Hematopoietic multipotent progenitor cell treated with erythropoietin and hydrocortisone succinate and interleukin-3 and kit ligand, for 4 days (in vitro differentiated cells): ENCODE measurements at places on chromosomes 12 and 14.
A peak's percentile ranks its signal among the peaks of the same experiment; 100 is the strongest.

DNA sequence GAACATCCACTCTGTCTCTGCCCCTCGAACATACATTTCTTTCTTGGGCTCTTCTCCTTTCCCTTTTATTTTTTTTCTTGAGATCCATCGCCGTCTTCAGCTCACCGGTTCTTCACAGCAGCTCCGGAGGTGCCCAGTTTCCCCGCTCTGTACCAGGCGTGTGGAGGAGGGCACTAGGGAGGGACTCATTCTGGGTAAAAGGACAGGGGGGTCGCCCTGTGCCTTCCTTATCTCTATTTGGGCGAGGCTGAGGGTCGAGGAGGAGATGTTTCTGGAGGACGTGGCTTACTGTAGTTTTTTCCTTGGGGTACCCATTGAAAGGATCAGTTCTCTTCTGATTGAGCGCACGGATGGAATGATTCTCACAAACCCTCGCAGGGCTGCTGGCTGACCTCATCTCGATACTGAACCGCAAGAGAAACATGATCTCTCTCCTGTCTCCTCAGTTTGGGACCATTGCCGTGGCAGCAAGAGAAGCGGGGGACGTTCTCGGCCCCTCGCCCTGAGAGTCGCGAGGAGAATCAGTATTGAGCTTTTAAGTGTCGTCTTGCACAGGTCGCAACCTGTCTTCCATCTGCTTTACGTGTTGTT, 386 bp downstream of the LIN52 start:
- DNase-seq: peak; percentile 49

- no peak for DNase-seq
These were observed 27.1 kb upstream of the CLMN start for GRCh38 chr14:95346820-95347219.

DNA sequence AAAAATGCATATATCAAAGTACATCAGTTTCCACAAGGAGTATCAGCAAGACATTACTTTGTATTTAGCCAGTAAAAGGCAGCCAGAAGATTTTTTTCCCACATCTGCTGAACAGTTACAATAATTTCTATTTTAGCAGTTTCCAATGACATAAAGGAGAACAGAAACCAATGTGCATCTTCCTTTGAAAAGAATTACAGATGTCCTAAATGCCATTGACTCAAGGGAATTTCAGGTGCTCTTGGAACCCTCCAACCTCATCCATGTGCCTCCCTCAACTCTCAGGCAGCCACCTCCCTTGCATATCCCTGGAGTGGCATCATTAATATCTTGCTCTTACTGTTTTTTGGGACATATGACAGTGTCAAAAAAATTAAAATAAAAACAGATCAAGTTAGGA, 62.2 kb upstream of the ST8SIA1 start:
- DNase-seq: no peak

DNA sequence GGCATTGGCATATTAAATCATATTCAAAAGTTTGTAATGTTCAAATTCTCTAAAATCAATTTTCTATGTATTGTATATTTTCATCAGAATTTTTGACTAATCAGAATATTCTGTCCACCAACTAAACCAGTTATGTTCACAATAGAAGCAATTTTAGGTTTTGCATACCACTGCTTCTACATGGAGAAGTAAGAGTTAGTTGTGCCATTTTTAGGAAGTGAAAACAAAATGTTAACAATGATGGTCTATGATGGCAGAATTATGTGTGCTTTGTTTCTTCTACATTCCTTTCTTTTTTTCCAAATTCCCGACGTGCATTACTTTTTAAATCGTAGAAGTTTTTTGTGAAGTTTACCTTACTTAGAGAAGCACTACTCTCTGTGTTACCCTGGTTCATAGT, 29.5 kb downstream of the ABHD12B start:
- no peak for DNase-seq

DNA sequence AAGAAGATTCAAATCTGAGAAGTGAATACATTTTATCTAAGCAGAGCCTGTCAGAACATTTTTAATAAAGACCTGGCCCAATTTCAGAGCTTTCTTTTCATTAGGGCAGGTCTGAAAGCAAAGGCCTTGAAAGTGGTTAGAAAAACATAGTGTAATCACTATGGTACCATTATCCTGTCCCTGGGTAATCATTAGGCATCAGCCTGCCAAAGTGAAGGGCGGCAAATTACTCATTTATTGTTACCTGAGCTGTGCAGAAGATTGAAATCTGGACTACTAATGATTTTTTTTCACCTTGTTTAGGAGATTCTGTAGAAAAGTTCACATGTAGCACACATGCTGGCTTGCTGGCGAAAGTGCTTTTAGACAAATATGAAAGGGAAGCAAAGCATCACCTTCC, 92.6 kb upstream of the PRKD1 start:
- no peak for DNase-seq

GRCh38 chr12:114479831-114480230, 73.9 kb upstream of the TBX5 start:
- DNase-seq: peak; percentile 4

- DNase-seq: no peak
These were observed 207.4 kb downstream of the SYNE2 start for GRCh38 chr14:64060199-64060545.

GRCh38 chr12:80233926-80234325, 134.6 kb downstream of the OTOGL start:
- DNase-seq: no peak

- no peak for DNase-seq
These were observed 123.5 kb upstream of the TRHDE start for GRCh38 chr12:72148709-72149108.

DNA sequence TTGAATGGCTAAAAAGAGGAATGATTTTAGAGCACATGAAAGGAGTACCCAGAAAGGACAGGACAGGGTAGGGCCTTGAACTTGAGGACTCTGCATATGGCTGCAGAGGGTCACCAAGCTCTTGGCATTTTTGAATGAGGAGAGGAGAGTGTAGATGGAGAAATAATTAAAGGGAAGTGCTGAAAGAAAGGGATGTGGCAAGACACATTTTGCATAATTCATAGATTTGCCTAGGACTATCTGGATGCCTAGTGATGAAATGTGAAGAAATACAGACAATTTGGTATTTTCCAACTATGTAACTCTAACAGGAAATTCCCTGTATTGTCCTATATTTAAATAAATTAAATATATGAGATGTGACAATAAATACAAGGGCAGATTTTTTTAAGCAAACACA, 27.5 kb upstream of the MDM1 start:
- peak; percentile 65 for DNase-seq

DNA sequence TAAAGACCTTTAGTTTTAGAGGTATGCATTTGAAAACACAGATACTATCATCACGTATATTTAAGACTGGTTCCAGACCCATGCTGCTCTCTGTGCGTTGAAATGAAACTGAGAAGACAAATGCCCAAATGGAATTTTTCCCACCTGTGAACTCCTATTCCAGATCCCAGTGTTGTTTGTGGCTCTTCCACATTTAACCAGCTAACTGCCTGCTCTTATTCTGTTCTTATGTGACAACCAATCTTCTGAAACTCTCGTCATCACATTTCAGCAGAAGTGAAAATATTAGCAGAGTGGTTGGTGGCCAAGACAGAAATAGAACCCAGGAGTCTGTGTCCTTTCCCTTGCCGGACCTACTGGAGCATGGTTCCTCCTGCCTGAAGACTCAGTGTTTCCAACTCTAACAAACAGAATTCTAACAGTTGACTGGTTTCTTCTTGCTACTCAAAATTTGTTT, 460.2 kb downstream of the RAD51B start:
- no peak for DNase-seq

DNA sequence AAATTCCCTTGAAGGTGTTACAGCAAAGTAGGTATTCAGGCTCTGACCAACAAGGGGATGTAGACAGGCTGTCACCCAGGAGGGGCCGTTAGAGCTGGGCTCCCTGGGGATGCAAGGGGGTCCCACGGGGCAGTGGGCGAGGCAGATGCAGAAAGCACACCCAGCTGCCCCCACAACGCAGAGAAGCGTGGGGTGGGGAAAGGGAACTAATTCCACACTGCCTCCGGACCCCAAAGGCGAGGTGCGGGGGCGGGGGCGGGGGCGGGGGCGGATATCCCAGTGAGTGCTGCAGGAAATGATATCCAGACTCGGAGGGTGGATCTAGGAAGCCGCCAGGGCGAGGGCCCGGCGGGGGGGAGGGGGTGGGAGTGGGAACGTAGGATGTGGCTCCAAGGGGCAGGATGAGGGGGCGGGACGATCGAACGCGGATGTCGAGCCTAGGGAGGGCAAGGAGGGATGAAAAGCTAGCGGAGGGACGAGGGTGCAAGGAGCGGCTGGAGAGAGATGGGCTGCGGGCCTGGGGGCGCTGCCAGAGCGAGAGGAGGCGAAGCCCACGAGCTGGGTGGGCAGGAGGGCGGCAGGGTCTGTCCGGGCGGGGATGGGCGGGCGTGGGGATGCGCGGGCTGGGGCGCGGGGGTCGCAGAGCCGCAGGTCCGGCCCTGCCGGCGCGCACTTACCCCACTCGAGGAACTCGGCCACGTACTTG, 874 bp downstream of the CDC42BPB start:
- peak; percentile 52 for DNase-seq

GRCh38 chr12:75656648-75657047, 145.2 kb upstream of the KRR1 start:
- no peak for DNase-seq

GRCh38 chr12:76878899-76879709, at the start of gene CSRP2:
TSS of gene CSRP2 (minus strand) at chr12:76879019. CDS start at chr12:76866260, 12,759 bp downstream.
- peak; percentile 83 for DNase-seq

GRCh38 chr14:44204061-44204835, 302.8 kb downstream of the FSCB start:
- DNase-seq: no peak

DNA sequence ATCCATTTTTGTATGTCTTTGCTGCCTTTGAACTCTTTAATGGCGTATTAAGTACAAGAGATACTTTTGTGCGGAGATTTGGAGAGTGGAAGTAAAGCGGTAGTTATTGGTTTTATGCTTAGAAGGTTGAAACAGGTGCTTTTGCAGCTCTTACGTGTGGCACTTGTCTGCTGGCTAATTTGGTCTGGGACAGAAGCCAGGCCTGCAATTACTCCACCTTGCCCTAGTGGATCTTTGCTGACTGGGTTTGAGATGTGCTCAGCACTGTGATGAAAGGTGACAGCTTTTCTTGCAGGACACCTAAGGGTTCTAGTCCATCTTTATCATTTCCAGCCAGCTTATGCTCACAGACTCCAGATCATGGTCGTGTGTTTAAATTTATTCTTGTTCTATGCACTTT, 252.5 kb downstream of the RPL10L start:
- no peak for DNase-seq

DNA sequence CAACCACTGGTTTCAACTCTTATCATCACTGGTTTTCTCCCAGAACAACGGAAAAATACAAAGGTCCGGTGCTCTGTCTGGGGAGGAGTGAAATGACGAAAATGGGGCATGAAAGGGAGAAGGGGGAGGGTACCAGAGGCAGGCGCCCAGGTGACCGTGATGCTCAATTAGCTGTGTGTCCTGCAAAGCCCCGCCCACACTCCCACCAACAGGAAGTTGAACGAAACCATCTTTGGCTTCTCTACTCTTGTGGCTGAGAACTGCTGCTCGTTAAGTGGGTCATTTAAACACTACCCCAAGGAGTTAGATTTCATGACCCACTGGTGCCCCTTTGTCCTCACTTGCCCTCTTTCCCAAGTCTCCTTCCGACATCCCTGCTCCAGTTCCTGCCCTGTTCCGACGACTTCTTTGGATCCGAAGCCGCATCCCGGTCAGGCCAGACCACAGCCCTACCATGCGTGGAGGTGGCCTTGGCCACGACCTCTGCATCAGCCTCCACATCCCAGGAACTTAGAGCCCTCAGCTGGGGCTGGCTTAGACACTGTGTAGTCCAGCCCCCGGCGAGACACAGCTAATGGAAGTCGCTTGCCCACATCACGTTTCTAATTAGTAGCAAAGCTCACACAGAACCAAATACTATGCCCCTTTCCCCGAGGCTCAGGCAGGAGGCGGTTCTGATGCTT, 11.4 kb upstream of the LRTM2 start:
- DNase-seq: no peak

DNA sequence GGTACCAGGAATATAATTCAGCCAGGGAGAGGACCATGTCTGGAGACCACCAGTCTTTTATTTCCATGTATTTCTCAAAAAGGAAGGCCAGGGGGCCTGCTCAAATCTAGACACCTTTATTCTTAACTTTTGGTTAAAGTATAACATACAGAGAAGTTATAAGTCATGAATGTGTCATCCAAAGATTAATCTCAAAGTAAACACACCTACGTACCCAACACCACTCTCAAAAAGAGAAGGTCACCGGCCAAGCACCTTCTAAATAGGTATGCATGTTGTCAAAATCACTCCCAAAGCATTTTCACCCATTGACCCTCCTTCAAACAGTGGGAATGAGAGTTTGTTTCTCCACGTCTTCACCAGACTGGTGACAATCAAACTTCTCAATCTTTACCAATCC, 60.0 kb upstream of the FZD10 start:
- no peak for DNase-seq

DNA sequence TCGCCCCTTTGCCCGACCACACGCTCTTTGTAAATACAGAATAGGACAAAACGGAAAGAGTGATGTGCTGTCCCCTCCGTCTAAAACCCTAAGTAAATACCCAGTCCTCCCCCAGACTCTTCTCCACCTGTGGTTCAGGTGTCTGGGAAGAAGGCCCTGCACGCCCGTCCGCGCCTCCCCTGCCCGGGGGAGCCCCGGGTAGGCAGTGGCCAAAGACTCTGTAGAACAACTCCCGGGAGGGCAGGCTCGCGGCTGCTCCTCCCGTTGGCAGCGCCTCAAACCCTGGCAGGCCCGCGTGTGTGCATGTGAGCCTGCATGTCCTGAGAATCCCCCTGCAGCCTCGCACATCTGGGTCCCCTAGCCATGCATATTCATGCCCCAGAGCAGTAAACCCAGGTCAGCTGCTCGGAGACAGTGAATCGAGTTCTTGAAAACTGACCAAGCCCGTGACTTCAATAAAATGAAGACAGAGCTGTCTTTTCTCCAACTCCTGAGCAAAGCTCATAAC, 165.8 kb downstream of the MON2 start:
- peak; percentile 55 for DNase-seq

- DNase-seq: no peak
These were observed 21.7 kb downstream of the GNS start for GRCh38 chr12:64737539-64737938.

DNA sequence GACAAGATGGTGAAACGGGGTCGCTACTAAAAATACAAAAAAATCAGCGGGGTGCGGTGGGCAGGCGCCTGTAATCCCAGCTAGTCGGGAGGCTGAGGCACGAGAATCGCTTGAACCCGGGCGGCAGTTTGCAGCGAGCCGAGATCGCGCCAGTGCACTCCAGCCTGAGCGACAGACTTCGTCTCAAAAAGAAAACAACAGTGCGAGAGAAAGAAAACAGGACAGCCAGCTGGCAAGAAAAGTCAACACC, 633 bp upstream of the RNU4-2 start:
- no peak for DNase-seq

GRCh38 chr12:121144416-121144914, 11.8 kb downstream of the P2RX7 start:
- no peak for DNase-seq

GRCh38 chr12:102961466-102961855, 4.0 kb downstream of the ASCL1 start:
- DNase-seq: no peak

DNA sequence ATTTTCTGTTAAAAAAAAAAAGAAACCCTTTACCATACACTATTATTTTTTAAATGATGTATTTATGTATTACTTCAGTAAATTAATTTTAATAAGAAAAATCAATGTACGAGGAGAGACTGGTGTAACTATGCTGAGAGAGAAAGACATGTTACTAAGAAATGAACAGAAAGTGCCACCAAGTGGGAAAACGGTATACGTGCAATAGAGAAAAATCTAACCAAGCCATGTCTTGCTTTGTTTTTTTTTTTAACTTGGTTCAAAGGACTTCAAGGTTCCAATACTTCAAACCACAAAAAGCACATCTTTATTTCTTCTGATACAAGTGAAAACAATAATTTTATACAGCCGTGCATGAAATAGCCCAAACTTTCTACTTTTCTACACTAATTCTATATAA, 22.9 kb downstream of the NDUFA12 start:
- DNase-seq: peak; percentile 66
